ENCODE measurements at places on chromosomes 3 and 15.
A peak's percentile ranks its signal among the peaks of the same experiment; 100 is the strongest.

DNA sequence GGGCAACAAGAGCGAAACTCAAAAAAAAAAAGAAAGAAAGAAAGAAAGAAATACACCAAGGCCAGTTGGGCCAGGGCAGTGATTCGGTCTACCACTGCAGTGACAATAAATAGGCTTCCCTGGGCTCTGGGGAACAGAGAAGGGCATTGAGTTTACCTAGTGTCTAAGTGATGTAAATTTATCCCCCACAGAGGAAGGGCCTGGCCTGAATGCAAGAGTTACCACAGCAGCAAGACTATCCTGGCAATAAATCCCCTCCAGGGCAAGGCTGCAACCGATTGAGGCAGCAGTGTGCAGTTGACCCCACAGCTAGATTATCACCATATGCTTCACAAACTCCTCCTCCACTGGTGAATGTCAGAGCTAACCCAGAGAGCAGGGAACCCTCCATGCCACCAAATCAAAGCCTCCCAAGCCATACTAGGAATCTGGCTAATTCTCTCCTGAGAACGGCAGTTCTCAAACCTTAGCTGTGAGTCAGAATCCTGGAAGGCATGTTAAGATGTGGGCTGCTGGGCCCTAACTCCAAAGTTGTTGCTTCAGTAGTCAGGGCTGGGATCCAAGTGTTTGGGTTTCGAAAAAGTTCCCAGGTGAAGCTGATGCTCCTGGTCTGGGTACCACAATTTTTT lies 64.3 kb upstream of the GATM start:
- DNase-seq, result no peak

GRCh38 chr3:17806876-17807275 lies 64.4 kb upstream of the TBC1D5 start:
- no peak for DNase-seq

DNA sequence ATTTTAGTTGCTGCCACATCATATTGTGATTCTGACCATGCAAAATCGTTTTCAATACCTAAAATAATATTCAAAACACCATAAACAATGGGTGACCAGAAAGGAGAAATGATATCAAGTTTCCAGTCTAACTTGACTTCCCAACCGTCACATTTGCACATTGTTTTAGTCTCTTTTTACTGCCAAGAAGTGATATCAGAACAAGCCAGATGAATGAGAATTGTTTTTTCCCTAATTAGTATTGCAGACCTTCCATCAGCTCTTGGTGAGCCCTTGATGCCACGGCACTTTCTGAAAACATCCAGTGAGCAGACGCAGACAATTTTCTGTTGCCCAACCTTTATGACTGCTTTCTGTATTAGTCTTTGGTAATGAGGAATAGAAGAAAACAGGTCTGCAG lies 62.5 kb downstream of the SPATA16 start:
- DNase-seq, result no peak

- peak; percentile 25 for DNase-seq
Observed at GRCh38 chr3:101809178-101810021, 30.4 kb downstream of the NXPE3 start.

DNA sequence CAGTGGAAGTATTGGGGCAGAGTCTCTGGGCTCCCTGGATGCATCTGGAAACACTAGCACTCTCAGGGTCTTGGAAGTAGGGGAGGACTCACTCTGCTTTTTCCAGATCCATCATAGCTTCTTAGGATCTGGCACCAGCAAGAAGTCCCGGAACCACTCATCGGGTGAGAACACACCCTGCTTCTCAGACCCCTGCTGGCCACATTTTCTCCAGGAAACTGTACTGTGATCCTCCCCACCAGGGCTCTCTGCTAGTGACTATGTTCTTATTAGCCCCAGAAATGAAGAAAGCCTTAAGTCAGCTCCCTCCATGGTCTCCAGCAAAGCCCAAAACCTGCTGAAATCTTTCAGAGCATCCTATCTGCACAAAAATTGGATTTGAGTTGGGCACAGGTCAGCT lies 197.3 kb upstream of the GADL1 start:
- no peak for DNase-seq

DNA sequence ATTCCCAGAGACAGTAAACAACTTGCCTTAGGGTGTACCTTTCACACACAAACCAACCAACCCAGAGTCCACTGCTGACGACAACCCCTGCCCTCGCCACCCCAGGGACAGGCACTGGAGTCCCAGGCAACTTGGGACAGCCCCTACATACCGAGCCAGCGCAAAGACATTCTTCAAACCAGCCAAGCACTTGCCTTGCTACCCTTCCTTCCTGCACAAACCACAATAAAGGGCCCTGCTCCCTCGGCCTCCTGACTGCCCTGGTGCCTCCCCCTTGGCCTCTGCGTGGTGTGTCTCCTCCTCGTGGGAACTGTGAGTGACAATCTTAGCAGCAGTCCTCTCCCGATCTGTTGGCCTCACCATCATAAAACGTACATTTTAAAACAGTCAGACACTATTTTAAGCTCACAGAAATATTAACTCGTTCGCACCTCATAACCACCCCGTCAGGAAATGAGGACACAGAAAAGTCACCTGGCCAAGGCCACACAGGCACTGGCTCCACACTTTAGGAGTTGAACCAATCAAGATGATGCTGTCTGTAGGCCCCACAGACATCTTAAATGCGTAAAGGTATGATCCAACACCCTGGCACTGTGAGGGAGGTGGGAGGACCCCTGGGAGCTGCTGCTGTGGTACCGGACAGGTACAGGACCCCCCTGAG lies 113.8 kb downstream of the ADCY5 start:
- DNase-seq, result no peak

- no peak for DNase-seq
Observed at GRCh38 chr15:84391191-84391590, 155.6 kb downstream of the GOLGA6L4 start.

- DNase-seq, result no peak
Observed at GRCh38 chr3:190169877-190170276, 49.2 kb upstream of the P3H2 start.

- no peak for DNase-seq
Observed at GRCh38 chr3:159724627-159725026, 264.0 kb upstream of the IL12A start.

DNA sequence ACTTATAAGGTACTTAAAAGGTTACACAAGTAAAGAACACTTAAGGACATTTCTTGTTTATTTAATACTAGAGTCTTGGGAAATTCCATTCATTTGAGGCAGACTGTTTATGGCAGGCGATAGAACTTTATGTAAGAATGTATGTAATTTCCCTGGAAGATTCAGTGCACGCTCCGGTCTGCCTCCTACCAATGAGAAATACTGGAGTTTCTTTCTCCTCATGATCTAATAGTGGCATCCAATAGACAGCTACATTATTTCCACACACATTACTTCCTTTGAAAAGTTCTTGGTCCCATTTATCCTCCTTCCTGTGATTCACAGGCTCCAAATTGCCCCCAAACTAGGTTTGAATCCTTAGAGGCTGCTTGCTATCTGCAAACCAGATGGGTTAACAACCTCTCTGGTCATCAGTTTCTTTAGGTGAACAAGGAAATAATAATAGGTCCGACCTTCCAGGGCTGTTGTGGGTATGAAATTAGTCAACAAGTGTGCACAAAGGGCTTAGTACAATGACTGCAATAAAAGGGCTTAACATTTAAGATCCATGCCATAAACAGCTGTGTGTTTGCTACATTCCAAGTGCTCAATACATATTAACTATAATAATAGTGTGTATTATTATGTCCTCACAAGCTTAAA lies 30.7 kb downstream of the EIF4E3 start:
- no peak for DNase-seq

DNA sequence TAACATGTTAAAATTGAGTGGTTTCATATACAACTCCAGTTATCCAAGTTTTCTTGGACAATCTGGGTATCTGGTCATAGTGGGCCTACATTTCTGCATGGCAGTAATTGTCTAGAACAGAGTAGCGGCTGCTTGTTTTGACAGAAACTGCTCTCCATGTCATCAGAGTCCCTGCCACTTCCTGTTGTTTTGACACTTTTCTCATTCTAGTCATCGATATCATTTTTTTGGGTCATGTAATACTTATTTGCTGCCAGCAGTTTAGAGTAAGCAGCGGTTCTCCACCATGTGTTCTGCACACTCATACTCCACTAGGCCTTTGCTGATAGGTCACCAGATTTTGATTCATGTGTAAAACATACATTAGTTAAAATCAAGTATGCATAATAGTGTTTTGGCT lies 81.5 kb downstream of the SLC25A26 start:
- DNase-seq, result no peak

DNA sequence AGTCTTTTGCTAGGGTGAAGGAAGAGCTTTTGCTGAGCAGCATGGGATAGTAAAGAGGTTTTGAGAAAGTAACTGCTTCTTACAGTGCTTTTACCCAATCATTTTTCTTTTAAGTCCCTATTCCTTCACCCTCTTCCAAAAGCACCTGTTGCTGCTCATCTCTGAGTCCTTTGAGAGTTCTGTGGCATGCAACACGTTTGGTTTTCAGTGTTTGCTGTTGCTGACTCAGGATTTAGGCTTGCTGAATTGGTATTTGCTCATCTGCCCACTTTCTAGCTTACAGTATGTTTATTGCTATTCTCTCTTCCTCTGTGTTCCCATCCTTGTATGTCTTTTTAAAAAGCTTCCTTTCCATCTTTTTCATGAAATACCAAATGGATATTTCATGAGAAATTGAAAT lies 55.9 kb upstream of the THRB start:
- no peak for DNase-seq

DNA sequence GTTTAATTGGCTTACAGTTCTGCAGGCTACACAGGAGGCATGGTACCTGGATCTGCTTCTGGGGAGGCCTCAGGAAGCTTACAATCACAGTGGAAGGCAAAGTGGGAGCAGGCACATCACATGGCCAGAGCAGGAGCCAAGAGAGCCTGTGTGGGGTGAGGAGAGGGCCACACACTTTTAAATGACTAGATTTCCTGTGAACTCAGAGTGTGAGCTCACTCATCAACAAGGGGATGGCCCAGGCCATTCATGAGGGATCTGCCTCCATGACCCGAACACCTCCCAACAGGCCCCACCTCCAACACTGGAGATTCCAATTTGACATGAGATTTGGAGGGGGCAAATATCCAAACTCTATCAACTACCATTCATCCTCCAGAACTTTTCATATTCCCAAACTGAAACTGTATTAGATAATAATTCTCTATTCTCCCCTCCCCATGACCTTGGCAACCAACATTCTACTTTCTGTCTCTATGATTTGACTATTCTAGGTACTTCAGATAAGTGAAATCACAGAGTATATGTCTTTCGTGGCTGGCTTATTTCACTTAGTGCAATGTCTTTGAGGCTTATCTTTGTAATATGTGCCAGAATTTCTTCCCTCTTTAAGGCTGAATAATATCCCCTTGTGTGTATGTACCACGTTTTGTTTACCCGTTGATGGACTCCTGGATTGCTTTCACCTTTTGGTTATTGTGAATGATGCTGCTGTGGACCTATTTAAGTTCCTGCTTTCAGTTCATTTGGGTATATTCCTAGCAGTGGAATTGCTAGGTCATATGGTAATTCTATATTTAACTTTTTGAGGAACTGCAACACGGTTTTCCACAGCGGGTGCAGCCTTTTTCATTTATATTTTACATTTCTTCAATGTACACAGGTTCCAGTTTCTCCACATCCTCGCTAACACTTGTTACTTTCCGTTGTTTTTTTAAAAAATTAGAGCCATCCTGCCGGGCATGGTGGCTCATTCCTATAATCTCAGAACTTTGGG lies 43.8 kb downstream of the TKT start:
- DNase-seq, result no peak

DNA sequence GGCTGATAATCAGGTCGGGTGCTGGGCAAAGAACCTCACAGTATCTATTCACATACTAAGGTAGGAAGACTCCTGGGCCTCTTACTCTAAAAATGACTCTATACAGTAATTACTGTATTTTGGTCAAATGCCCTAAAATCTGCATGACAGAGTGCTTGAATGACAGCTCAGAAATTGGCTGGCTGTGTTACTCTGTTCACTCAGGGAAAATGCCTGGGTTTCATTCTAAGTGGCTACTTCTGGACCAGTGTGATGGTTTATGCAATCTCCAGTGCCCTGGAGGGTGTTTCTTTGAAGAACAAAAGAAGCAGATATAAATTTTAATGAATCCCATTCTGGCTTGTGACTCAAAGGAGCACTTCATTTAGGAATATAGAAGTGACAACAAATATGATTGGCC lies 2.2 kb downstream of the GABRR3 start:
- no peak for DNase-seq

- DNase-seq, result no peak
Observed at GRCh38 chr3:117003501-117003900, 293.9 kb downstream of the TUSC7 start.

DNA sequence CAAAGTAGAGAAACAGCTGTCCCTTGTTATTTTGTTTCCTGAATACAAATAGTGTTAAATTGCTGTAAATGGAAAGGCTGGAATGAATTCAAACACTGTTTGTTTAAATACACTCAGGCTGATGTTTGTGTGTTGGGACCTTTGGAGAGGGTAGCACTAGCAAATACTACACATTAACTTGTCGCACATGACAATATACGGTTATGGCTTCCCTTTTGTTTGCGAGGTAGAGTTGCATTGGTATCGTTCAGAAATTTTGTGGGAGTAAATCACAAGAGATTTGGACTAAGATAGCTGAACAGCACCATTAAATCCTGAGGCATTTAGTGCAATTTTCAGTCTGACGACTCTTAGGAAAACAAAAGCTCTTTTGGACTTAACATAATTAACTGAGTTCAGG lies 213.0 kb upstream of the ROBO2 start:
- no peak for DNase-seq

- DNase-seq, result no peak
Observed at GRCh38 chr15:72202801-72203506, 5.4 kb upstream of the GRAMD2A start.

DNA sequence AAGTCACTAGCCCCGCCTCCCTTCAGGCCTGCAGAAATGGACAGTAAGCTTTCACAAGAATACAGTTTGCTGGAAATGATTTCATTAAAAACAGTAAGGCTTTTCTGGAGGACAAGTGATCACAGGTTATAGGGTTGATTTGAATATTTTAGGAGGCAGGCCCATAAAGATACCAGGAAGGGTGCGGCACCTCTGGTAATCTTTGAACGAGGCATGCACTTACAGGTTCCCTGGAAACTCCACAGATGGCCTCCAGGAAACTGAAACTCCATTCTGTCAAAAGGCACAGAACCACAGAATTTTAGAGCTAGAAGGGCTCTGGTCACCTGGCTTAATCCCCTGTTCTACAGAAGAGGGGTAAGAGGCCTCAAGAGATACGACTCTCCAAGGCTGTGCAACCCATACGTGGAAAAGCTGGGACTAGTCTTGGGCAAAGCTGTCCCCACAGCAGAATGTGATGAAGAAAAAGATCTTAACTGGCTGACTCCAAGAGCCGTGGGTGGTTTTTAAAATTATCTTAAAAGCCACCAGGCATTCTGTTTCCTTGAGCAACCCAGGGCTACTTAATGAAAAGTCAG lies 1.2 kb downstream of the STARD5 start:
- no peak for DNase-seq

All from stimulated activated naive CD8-positive, alpha-beta T cell treated with anti-CD3 and anti-CD28 coated beads, Interleukin-15, Interleukin-2, amounts not matched to agents 100 U/mL and 50 U/mL, for 24 hours (primary cell).